Skin of body (tissue), 3 donors: ENCODE measurements at places on chromosomes 7 and 10. TPM values are rescaled to one million over a fixed set of nuclear protein-coding genes. Genes with fewer than 3 reads are reported as not detected.

NPC1L1 gene
- 0.30 TPM for total RNA-seq

- DNase-seq = peak; percentile 13
Measured at GRCh38 chr10:68296843-68297663, 34.8 kb upstream of the HNRNPH3 start.

DNA sequence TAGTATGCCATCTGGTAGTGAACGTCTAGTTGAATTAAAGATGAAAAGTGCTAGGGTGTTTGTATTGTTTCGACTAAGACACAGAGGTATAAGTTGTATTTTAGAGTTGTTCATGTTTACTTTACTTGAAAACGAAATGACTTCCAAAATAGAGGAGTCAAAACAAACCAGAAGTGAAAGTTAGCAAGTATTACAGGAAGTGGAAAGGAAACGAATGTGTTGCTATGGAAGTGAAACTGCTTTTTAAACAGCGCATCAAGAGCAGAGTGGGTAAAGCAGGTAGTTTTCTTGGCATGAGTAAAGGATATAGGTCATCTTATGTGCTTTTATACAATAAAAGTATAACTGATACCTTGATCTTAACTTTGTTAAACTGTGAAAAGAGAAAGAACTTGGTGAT, 20.0 kb upstream of the GALNTL5 start:
- DNase-seq = no peak

GRCh38 chr7:30411897-30412296, 66.7 kb downstream of the NOD1 start:
- no peak for DNase-seq
